ENCODE measurements at places on chromosomes 12 and 14. TPM values are rescaled to one million over a fixed set of nuclear protein-coding genes. Genes with fewer than 3 reads are reported as not detected.
A peak's percentile ranks its signal among the peaks of the same experiment; 100 is the strongest.

Gene MGP
- 369 TPM for total RNA-seq

Gene FGF6
- not detected for total RNA-seq

Gene GLI1
- 0.92 TPM for total RNA-seq

Gene PELI2
- 3.2 TPM for total RNA-seq

Gene GYS2
- total RNA-seq = not detected

Gene GPR162
- total RNA-seq = 7.8 TPM

Gene PRKD1
- 3.2 TPM for total RNA-seq

Gene KRT83
- total RNA-seq = not detected

GRCh38 chr12:25417071-25417470 is 136.0 kb downstream of the LMNTD1 start:
- DNase-seq = no peak

DNA sequence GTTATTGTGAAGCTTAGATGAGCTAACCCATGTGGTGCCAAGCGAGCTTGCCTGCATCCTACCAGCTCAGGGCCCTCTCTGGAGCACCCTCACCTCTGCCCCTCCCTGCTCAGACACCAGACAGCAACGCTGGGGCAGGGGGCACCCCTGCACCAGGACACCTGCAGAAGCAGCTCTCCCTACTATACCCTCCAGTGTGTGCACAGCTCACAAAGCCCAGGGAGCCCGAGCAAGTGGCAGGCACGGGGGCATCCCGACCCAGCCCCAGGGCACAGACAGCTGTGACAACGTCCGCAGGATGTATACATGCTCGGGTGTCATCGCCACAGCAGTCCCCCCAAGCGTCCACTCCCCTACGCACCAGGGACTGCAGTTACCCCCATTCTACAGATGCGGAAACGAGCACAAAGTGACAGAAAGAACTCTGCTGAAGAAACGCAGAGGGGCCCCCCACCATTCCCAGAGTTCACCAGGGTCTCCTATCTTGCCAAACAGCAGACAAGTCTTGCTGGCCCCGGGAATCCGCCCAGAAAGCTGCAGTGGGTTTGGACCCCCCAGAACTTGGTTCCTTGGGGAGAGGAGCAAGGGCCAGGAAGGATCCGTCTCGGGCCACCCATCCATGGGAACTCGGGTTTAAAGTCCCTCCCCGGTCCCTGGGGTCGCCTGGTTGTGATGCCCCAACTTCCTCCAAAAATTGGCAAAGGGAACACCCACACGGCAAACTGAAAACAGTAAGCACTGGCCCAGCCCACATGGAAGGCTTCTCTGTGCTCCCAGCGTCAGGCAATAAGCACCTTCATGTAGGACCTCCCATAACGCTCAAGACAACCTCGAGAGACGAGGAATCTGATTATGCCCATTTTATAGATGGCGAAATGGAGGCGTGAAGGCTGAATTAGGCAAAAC is 12.0 kb downstream of the NCOR2 start:
- DNase-seq = peak; percentile 59

GRCh38 chr12:85642808-85643207 is 193.4 kb downstream of the RASSF9 start:
- DNase-seq = no peak

GRCh38 chr14:103512701-103513611 is 9.7 kb downstream of the CKB start:
- DNase-seq = no peak

DNA sequence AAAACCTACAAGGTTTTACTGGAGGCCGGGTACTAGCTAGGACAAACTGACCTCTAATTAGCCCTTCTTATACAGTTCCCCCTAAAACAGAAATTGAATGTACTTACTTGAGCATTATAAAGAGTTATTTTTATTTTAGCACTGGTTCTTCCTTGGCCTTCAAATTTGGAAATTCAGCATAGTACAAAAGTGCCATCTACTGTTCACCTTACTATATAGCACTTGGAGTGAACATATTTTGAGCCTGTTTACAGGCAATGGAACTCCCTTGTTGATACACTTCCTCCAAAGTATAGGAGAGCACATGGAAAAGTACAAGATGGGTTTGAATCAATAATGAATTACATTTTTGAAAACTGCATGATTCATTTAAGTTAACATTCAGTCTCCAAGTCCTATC is 3.9 kb upstream of the POC1B start:
- DNase-seq = no peak

DNA sequence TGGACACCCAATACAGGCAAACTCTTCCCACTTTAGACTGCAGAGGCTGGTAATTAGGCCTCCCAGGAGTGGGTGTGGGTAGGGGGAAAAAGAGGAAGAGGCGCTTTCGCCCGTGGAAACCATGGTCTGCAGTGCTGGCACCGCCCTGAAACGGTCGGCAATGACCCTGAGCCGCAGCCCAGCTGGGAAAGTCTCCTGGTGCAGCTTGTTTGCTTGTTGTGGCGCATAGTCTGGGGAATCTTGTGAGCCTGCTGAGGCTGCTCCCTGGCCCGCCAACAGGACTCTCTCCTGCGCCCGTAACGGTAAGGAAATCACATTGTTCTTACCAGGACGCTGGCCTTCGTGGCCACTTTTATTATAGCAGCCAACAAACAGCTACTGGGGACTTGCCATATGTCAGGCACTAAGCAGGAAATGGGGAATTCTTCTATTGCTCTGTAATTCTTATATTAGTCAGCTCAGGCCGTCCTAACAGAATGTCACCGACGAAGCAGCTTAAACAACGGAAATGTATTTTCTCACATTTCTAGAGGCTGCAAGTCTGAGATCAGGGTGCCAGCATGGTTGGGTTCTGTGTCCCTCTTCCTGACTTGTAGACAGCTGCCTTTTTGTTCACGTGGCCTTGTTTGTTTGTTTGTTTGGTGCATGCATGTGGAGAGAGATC is 52.5 kb upstream of the RIN3 start:
- peak; percentile 73 for DNase-seq

DNA sequence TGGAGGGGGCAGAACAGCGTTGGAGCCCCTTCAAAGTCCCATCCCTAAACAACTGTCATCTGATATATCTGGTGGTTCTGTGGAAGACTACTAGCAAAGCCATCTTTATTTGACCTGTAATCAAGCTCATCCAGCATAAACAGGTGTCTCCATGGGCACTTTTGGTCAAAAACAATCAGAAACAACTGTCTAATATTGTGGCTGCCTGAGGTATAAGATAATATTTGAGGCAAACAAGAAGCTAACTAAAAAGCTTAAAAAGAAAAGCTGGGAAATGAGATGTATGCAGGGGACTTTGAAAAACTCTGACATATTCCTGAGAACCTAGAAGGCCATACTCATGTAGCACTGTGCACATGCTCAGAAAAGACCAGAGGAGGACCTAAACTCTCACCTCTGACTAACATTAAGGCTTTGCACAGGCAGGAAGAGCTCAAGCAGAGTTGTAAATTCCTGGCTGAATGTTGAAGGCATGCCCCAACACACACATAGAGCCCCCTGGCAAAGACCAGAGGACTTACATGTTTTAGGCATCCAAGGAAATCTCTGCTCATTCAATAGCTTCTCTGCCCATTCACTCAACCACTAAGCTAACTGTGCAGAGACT is 27.2 kb upstream of the AP4S1 start:
- no peak for DNase-seq

GRCh38 chr12:19074700-19075099 is 54.8 kb upstream of the PLEKHA5 start:
- no peak for DNase-seq

DNA sequence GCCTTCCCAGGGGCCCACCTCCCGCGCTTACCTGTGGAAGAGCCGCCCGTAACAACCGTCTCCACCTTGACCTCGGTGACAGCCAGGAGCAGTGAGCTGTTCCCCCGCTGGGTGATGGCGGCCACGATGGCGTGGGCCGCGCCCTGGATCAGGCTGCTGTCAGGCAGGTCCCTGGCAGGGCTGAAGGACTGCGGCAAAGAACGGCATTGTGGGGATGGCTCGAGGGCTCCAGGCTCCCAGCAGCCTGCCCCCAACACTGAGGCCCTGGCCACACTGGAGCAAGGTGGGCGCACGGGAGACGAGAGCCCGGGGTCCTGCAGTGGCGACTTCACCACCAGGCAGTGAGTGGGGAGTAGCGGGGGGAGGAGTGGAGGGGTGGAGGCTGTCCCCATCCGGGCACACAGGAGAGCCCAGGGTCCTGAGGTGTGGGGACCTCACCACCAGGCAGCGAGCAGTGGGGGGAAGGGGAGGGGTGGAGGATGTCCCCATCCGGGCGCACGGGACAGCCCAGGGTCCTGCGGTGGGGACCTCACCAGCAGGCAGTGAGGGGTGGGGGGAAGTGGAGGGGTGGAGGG is 25.0 kb downstream of the JAG2 start:
- DNase-seq = peak; percentile 65

DNA sequence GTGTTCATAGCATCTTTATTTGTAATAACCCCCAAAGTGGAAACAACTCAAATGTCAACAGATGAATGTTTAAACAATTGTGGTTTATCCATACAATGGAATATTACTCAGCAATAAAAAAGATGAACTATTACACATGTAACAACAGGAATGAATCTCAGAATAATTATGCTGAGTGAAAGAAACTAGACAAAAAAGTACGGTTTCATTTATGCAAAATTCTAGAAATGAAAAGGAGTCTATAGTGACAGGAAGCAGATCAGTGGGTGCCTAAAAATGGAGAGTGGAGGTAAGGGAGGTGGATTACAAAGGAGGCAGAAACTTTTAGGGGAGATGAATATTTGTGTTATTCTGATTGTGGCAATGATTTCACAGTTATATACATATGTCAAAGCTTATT is 4.8 kb downstream of the PRKCH start:
- no peak for DNase-seq

DNA sequence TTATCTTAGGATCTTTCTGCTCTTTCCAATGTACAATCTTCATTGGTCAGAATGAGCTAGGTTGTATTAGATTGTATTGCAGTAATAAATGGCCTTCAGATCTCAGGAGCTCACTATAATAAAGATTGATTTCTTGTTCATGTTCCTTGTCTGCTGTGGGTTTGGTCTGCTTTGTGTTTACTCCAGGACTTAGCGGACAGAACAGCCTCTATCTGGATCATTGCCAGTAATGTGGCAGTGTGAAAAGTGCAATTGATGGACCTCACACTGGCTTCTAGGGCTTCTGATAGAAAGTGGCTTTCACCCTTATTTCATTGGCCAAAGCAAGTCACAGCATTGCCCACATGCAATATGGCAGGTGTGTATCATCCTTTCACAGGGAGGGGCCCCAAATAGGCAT is 81.2 kb downstream of the BTG1 start:
- DNase-seq = no peak

- DNase-seq = no peak
These were observed 241.1 kb downstream of the SPTSSA start for GRCh38 chr14:34220921-34221320.

GRCh38 chr12:66952668-66953067 is 273.8 kb upstream of the GRIP1 start:
- DNase-seq = no peak

DNA sequence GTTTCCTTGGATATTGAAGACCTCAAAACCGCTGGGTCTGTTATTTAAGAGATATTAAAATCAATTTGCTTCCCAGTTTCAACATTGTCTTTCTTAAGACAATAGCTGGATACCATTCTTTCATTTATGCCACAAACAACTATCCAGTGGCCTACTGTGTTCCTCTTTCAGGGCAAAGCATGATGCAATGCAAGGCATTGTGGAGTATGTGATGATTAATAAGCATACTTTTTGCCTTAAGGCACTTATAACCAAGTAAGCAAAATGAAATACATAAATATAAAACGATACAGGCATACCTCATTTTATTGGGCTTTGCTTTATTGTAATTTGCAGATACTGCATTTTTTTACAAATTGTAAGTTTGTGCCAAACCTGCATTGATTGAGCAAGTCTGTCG is 45.5 kb downstream of the SCN8A start:
- no peak for DNase-seq

- DNase-seq = no peak
These were observed 23.6 kb upstream of the FAM181A start for GRCh38 chr14:93903342-93904184.

DNA sequence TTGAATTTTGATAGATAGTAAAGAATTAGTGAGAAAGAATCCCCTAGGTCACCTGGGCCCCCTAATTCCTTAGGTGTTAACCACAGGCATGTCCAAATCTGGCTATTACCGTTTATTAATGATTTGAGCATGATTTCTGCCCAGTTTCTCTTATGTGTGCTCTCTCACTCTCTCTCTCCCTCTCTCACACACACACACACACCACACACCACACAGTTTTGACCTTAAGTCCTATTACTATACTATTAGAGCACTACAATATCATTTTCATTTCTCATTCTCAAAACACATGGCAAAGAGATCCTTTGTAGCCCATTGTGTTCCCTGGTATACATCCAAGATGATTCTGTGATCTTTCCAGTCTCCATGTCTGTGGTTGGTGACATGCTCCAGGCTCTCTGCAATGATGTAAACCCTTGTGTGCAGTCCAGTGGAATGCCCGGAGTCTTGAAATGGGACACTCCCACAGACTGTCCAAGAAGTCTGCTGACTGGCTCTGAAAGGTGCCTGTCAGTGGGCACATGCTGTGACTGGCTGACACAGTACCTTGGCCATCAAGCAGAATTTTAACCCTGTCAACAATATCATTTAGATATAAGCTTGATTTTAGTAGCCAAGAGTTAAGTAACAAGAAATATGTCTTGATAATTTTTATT is 96.2 kb downstream of the FIGNL2 start:
- DNase-seq = peak; percentile 74

DNA sequence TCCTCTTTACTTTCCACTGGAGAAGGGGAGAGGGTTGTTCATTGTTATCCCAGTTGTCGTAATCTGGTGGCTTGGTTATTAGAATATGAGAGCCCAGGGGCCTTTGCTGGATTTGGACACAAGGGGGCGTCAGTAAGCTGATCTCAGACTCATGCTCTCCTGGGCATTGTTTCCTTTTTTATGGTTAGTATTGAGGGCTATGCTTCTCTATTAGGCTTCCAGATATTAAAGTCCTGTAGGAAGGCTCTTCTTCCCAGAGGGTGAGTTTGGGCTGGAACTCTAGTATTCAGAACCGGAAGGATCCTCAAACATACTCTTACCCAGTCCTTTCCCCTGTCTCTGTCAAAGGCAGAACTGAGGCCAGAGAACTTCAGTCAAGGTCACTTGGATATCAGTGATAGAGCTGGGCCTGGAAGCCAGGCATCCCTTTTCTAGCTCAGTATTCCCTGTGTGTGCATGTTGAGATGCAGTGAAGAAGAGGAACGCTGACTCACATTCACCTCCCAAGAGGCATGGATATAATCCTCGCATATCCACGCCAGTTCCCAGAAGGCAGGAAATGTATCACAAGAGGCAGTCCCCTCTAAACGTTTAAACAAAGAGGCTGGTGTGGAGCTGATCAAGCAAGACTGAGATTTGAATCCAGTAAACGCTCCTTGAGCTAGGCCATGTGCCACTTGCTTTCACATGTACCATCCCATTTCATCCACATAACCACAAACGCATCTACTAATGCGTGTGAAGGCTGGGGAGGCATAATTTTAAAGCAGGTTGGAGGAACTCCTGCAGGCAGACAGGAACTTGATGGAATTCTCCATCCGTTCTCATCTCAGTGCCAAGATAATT is 41.6 kb downstream of the UBE3B start:
- DNase-seq = no peak

DNA sequence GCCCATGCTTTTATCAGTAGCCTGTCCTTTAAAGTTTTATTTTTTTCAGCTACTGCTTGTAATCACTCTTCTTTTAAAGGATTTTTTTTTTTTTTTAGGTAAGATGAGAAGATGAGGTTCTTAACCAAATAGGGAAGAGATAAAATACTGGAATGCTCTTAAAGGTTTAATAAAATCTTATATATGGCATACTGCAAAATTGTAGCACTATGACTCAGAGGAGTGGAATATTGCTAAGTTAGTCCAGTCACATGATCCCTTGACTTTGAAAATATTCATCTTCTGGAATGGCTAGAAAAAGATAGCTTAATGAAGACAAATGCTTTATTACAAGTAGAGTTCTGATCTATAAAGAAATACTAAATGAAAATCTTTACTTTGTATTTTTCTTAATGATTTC is 116.6 kb downstream of the NAV3 start:
- no peak for DNase-seq
